ENCODE measurements at places on chromosomes 7 and 10.

DNA sequence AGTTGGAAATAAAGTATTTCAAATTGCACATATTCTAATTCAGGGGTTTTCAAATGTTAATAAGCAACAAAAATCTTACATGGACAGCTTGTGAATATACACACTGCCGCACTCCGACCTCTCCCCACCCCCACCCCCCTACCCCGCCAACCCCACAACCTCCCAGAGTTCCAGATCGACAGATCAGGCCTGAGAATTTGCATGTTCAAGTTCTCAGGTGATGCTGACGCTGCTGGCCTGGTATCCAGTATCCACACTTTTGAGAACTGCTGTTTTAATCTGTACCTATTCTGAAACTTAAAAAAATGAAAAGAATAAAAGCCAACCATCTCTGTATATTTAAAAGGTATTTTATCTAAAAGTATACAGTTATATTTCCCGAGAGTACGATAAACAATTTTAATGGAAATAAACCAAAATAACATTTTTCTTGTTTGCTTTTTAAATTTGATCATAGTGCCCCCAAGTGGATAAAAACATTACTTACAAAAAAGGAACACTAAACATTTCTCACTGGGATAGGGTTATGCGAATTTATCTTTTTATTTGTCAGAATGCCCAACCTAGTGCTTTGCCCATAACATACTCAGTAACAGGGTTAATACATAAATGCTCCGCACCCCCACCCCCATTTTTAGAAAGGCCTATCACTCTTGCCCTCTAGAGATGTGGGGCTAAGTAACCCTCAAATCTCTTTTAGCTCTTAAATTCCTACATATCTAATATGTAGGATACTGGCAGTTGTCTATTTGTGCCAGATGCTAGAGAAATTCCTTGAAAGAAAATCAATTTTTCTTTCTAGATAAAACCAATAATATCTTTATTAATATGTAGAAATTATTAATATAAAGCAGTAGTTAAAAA, 166.3 kb downstream of the RNF133 start:
- DNase-seq, result no peak

- DNase-seq, result no peak
These were observed at the start of gene TLX1 for GRCh38 chr10:101130984-101131961. Gene TLX1, plus strand, starts transcription at chr10:101131300. Its CDS starts 242 bp downstream, at chr10:101131542.

GRCh38 chr10:95411635-95412034, 120.8 kb upstream of the PDLIM1 start:
- no peak for DNase-seq

DNA sequence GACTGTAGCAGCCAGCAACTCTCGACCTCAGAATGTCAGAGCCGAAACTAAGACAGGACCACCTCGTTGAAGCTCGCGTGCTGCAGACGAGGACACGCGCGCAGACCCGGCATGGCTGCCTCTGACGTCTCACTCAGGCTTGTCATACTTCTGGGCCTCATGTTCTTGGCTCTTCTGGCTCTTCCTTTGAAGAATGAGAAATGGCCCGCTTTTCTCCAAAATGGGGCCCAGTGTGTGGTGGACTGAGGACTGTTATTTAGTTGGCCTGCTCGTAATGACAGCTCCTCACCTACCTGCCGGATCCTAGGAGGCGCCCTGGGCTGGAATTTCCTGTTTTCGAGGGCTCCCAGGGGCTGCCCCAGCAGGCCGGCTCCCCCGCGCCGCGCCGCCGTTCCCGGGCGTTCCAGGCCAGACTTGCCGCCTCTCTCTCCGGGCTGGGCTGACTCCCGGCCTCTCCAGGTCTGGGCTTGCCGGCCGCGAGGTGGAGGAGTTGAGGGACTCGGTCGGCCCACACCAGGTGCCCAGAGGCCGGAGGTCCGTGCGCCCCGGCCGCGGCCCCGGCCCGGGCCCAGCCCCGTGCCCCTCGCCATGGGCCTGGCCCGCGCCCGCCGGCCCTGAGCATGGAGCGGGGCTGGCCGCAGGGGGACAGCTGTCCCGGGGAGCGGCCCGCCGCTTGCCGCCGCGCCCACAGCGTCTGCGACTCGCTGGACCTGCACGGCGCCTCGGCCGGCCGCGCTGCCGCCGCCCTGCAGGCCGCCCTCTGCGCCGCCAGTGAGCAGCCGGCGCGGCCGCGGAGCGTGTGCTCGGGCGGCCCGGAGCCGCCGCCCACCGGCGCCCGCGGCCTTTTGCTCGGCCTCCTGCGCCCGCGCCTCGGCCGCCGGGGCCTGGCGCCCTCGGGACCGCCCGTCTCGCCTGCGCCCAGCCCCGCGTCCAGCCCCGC, 28.1 kb downstream of the AGAP3 start:
- no peak for DNase-seq

DNA sequence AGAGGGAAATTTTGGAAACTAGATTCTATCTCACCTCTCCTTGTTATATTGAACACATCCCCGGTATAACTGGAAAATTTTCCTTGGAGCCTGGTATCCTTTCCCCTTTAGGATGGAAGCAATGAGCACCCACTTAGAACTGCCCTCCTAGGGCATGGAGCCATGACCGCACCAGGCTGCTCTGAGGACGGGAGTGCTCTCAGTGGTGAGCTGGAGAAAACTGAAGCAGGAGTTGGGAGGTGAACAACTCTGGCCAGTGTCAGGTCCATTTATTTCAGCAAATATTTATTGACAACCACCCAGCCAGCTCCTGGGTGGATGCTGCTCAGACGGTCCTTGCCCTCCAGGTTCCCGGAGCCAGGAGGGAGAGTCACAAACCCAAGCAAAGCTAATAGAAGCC, 278.1 kb downstream of the WDR11 start:
- DNase-seq, result no peak

DNA sequence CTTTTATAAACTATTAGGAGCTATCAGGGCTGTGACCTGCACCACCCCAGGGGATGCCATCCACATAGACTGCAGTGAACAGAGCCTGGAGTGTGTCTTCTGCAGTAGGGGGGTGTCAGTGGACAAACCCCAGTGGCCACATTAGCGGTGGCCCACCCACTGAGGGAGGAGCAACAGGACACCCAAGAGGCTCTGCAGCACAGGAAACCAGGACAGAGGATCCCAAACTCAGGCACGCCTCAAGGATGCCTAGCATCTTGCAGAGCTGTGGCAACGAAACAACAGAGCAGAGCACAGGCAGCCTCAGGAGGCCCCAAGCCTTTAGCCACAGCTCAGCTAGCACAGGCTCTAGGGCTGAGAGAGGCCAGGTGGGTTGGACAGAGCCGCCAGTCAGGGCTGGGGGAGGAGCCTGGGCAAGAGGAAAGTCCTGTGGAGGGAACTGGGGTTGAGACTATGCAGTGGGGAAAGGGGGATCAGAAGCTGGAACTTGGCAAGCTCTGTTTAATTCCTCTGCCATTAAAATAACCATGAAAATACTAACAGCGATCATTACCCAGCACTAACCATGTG, 53.8 kb downstream of the GRID1 start:
- no peak for DNase-seq

DNA sequence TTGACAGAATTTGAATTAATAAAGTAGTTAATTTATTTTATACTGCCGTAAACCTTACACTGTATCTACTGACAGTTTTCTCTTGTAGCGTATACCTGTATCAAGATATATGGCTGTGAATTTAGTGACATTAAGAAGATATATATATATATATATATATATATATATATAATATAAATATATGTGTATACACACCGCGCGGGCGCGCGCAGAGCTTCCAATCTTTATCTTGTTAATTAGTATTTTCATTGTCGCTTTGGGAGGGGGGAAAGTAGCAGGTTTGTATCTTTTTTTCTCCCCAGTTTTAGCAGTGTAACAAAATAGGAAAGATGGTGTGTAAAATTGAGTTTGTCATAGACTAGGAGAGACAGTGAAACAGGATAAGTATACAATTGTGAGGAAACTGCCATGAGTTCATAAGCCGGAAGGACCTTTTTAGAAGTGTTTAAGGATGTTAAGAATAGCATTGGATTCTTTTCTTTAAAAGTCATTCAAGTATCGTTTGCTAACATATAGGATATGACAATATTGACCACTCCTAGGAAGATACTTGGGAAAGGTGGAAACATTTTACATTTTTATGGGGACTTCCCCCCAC, 2.0 kb downstream of the PLEKHA1 start:
- DNase-seq, result no peak

- DNase-seq, result no peak
These were observed 152.0 kb downstream of the HDAC9 start for GRCh38 chr7:18647582-18647981.

DNA sequence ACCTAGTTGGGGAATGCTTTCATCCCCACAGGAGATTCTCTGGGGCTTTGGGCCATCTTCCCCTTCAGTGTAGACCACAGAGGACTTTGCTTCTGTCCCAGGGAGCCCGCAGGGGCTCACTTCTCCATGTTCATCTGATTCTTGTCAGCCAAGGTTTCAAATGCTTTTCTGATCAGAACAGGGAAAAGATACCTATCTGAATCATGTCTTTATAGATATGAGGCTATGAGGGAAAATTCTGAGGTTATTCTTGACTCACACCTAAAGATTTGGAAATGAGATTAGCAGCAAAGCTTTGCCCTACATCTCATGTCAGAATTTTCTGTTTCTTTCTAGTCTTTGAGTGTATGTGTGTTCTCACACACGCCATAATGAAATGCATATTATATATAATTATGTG, 53.3 kb downstream of the FIGNL1 start:
- DNase-seq, result no peak

DNA sequence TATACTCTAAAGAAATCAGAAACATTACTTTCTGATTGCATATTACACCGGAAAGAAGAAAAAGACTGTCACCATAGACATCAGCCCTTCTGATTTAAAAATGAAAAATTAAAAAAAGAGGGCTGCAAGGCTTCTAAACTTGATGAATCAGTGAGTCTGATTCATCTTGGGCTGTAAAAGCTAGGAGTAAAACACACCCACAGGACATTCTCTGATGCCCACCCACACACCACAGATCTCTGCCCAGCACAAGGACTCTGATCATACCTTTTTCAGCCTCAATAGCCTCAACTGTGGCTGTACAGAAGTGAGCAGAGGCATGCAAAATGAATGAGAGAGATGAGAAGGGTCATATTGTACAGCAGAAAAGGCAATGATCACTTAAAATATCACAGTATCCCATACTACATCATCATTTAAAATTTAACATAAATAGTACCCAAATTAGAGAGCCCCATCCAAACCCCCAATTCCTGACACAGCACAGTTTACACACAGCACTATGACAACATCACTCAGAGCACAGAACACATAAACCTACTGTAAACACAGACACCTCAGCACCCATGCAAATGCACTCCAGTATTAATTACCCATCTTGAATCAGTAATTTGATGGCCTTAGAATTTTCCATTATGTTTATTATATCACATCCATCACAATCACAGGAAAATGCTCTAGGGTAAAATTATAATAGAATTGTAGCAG, 6.4 kb upstream of the MSS51 start:
- no peak for DNase-seq

GRCh38 chr7:100489121-100489520, 5.4 kb downstream of the NYAP1 start:
- no peak for DNase-seq

DNA sequence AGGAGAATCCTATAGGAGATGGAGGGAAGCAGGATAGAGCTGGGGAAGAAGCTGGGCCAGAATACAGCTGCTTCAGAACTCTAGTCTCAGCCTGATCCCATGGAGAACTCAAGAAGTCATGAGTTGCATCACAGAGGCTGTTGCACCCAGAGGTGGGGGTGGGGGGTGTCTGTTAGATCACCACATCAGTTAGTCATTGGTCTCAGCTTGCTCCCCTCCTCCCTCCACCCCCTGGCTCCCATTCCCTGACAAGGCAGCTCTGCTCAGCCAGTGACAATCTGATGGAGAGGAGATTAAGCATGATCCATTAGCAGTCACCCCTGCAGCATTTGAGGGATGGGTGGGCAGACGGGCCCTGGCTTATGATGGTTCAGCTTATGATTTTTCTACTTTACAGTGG, 58.4 kb upstream of the FGL2 start:
- no peak for DNase-seq

Data from CMK (cell line).